Brain (organoid and tissue), 16 donors: ENCODE measurements at places on chromosomes 4 and X. TPM values are rescaled to one million over a fixed set of nuclear protein-coding genes. Genes with fewer than 3 reads are reported as not detected.

The NXF2 gene
- polyA plus RNA-seq = 1.0 TPM

The OTC gene
- polyA plus RNA-seq = not detected

The WFS1 gene
- polyA plus RNA-seq = 39.2 TPM

The ASB5 gene
- polyA plus RNA-seq = not detected

The FAT4 gene
- 0.71 TPM for polyA plus RNA-seq

The TMPRSS11F gene
- not detected for polyA plus RNA-seq

The LCORL gene
- polyA plus RNA-seq = 11.1 TPM

The ITGB1BP2 gene
- polyA plus RNA-seq = not detected

The AFM gene
- not detected for polyA plus RNA-seq

The ENPEP gene
- polyA plus RNA-seq = 2.1 TPM

The SPANXB1 gene
- not detected for polyA plus RNA-seq
